Upper lobe of right lung (tissue), 1 donor: ENCODE measurements at places on chromosomes 3 and 15. TPM values are rescaled to one million over a fixed set of nuclear protein-coding genes. Genes with fewer than 3 reads are reported as not detected.

GRCh38 chr3:135272026-135272669, 477.1 kb downstream of the EPHB1 start:
- no peak overlapping the region for H3K4me3 ChIP-seq
- no peak for DNase-seq
- H3K27me3 ChIP-seq: no peaks in the 10 kb centered on the region
- no peak overlapping the region for H3K27ac ChIP-seq
- no peaks in the 10 kb centered on the region for H3K36me3 ChIP-seq
- H3K4me1 ChIP-seq: no peaks in the 10 kb centered on the region

GRCh38 chr15:60520825-60521368, 42.0 kb upstream of the ICE2 start:
- H3K36me3 ChIP-seq: peaks cover 3% of the 10 kb centered on the region
- H3K4me3 ChIP-seq: no peak overlapping the region
- H3K27ac ChIP-seq: no peak overlapping the region

DNA sequence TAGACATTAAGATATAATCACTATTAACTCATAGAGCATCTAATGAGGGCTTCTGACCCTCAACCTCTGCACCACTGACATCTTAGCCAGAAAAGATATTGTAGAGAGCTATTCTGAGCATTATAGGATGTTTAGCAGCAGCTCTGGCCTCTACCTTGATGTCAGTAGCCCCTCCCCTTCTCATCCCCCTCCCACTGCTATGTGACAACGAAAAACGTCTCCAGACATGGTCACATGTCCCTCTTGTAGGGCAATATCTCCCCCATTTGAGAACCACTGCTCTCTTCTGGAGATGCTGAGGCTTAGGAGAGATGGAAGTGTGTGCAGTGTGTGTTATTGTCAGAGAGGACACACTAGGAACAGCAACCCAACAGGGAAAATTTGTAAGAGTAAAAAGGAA, 242.3 kb downstream of the FEZF2 start:
- H3K4me3 ChIP-seq: no peak overlapping the region
- no peaks in the 10 kb centered on the region for H3K27me3 ChIP-seq
- H3K27ac ChIP-seq: no peak overlapping the region
- DNase-seq: no peak
- H3K4me1 ChIP-seq: peaks cover 27% of the 10 kb centered on the region

- H3K4me3 ChIP-seq: no peak overlapping the region
These were observed 75.1 kb downstream of the SLC12A8 start for GRCh38 chr3:125137358-125138033.

DNA sequence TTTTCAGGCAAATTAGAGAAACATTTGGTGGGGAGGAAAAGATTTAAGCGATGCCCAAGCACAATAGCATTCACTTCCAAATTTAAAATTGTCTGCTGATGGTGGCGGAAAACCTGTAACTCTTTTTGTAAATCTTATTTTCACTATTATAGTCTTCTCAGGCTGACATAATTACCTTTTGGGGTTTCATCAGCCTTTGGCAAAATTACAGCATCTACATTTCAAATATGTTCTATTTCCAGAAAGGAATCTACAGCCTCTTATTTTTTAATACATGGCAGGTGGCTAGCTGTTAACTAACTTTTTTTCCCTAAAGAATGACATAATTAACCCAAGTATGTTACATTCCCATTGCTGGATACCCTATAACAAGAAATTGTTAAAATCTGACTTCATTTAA, 391.5 kb upstream of the CCDC54 start:
- H3K27ac ChIP-seq: no peak overlapping the region
- no peaks in the 10 kb centered on the region for H3K36me3 ChIP-seq
- H3K27me3 ChIP-seq: no peaks in the 10 kb centered on the region
- H3K4me1 ChIP-seq: no peaks in the 10 kb centered on the region
- no peak for DNase-seq

- no peak overlapping the region for H3K27ac ChIP-seq
- no peak overlapping the region for H3K4me3 ChIP-seq
- H3K27me3 ChIP-seq: no peaks in the 10 kb centered on the region
- no peaks in the 10 kb centered on the region for H3K36me3 ChIP-seq
These were observed 667.7 kb downstream of the MAGI1 start for GRCh38 chr3:65371053-65371452.

DNA sequence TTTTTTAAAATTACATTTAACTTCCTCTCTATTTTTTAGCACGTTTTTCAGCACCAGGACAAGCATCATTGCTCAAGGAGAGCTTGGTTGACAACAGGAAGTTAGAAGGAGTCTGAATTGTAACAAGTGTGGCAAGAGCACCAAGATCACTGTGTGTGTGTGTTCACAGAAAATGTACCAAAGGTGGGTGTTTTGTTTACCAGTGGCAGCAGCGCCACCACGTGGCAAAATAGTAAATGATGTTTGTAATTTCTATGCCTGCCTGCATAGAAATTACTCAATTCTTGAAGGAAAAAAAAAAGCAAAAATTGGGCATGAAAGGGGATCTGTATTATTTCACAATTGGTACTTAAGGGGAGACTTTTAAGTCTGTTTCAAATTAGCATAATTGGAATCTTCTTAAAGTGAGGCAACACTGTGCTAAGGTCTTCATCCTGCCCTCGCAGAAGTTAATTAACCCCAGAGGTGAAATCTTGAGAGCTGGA, 7.4 kb upstream of the U2SURP start:
- no peak overlapping the region for H3K27ac ChIP-seq
- H3K36me3 ChIP-seq: no peaks in the 10 kb centered on the region
- no peaks in the 10 kb centered on the region for H3K4me1 ChIP-seq
- no peaks in the 10 kb centered on the region for H3K27me3 ChIP-seq

Gene THRB
- 19.7 TPM for total RNA-seq
